ENCODE measurements at places on chromosomes 4 and X. TPM values are rescaled to one million over a fixed set of nuclear protein-coding genes. Genes with fewer than 3 reads are reported as not detected.
A peak's percentile ranks its signal among the peaks of the same experiment; 100 is the strongest.

The SYTL5 gene
- total RNA-seq: 0.13 TPM

The POLN gene
- total RNA-seq: 2.8 TPM

The ARHGAP24 gene
- total RNA-seq: 36.1 TPM

The SHROOM3 gene
- total RNA-seq: 72.2 TPM

DNA sequence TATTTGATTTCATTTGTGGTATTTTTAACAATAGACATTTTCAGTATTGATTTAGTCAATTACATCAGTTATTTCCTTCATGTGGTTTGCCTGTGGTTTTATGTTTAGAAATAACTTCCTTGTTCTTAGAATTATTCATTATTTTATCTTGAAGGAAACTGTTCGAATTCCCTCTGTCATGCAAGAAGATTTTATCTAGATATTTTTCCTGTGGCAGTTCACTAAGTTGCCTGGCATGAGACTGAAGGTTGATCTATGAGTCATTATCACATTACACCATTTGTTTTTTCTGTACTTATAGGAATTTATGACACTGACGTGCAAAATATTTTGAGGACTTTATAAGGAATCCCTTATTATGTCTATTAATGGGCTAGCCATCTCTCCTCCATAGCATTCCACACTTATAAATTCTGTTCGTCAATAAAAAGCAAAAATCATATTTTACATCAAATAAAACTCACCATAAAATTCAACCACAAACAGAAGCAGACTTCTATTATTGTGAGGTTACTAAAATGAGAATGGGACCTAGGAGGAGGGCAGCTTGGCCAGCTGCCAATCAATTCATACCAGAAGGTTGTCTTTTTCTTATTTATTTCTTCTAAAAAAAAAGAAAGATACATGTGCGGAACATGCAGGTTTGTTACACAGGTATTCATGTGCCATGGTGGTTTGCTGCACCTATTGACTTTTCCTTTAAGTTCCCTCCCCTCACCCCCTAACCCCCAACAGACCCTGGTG is 179.0 kb downstream of the KCNIP4 start:
- ATAC-seq: no peak

- peak; percentile 72 for ATAC-seq
These were observed 6.8 kb upstream of the CLCN5 start for GRCh38 chrX:49915361-49916222.

The OTC gene
- not detected for total RNA-seq

DNA sequence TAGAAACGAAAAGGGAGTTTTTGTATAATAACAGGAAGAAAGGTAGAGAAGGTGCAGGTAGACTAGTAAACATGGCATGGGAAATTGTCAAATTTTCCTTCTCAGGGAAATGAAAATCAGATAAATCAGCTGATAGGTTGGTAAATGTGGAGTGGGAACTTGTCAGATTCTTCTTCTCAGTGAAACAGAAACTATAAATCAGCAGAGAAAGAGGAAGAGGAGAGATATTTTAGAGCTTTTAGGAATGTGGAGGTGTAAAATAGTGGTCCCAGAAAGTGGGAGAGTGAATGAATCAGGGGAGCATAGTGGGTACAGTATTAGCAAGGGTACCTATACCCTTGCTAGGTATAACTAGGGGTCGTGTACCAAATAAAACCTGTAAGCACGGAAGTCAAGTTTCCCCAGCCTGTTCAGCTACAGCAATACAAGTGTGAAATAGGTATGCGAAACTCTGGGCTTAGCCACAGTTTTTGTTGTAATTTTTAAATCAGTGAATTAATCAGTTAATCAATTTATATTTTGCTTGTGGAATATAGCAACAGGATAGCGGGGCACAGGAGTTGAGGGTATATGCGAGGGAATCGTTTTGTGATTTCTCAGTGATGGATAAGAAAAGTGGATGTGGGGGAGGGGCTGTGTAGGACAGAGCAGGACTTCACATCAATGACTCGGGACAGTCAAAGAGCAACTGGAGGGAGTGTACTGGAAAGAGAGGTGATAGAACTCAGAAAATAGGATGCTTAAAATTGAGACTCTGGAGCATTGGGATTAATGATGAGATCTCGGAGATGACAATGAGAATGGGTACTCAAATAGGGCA is 561.5 kb downstream of the INPP4B start:
- no peak for ATAC-seq

- ATAC-seq: no peak
These were observed 4.7 kb upstream of the FAM241A start for GRCh38 chr4:112140536-112140935.

GRCh38 chrX:65634732-65635131 is 32.7 kb upstream of the MSN start:
- no peak for ATAC-seq

GRCh38 chr4:187017147-187017546 is 293.5 kb upstream of the FAT1 start:
- no peak for ATAC-seq

GRCh38 chr4:8238036-8238511 is 31.5 kb upstream of the HTRA3 start:
- ATAC-seq: no peak

GRCh38 chrX:130606425-130606824 is 204.6 kb downstream of the RBMX2 start:
- no peak for ATAC-seq

DNA sequence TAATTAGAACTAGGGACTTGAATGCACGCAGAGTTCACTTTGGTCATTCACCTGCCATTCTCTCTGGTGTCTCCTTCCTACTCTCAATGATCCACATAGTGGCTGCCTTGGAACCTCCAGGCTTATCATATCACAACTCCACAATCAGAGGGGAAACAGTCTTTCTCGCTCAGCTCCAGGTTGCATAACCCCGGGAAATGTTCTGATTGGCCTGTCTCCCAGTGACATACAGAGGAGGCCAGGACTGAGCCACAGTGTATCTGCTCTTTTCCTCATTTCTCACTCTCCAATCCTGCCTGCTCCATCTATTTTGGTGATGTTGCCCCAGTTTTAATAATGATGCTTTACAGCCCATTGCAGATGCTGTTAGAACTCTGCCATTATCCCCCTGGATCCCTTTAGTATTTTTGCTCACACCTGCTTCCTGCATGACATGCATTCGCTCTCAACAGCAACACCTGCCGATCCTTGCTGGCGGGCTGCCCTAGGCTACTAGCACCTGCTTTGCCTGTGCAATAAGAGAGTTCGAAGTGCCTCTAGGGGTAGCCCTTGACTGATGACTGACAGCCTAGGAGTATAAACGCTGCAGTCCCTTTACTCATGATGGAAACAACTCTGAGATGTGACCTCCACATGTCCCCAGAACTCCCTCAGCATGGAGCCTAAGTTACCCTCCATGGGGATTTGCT is 211.3 kb upstream of the RPS6KA3 start:
- no peak for ATAC-seq

DNA sequence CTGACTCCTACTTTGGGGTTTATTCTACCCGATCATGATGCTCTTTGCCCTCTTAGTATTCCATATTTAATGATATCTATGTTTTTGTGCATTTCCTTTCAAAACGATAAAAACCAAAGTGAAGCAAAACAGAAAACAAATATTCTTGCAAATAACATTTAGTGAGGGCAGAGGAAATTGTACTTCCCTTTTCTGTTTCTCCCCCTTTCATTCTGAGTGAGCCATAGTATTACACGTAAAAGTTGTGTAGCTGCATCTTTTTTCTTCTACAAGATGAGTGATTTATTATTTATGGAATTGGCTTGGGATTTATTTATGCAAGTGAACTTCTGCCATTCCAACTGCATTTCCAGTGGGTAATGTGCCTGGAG is 109.9 kb downstream of the AFF2 start:
- ATAC-seq: no peak

The CDKL5 gene
- total RNA-seq: 8.3 TPM

- no peak for ATAC-seq
These were observed 15.6 kb downstream of the ENOX2 start for GRCh38 chrX:130887376-130887775.

DNA sequence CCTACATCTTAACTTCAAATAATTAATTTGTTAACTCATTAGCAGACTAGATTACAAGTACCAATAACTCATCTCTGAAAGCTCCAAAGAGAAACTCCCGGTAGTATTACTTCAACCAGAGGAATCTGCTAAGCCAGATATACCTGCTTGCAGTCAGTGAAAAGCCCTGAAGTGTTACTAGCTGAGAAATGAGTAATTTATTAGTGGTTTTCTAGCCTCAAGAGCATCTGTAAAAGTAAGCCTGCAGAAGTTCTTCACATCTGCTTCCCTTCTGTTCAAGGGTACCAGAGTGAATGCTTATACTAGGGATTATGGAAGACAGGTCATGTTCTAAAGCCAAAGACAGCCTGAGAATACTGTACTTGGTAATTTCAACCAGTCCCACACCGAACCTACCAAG is 34.7 kb downstream of the IRS4 start:
- ATAC-seq: no peak

The VSIG4 gene
- 253 TPM for total RNA-seq

DNA sequence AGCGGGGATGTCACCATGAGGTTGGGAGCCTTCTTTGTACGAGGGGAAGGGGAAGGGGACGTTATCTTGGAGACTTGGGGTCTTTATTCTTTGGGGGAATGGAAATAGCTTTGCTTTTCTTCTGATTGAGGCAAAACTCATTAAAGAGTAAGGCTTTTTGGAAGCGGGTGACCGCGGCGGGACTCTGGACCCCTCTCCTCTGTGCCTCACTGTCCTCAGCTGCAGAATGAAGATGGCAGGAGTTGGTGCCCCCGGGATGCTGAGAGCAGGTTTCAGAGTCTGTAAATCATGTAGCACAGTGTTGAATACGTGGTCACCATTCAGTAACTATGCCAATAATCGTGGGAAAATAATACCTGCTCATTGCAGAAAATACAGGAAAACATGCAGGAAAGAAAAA is 32.1 kb downstream of the HTT-AS start:
- ATAC-seq: no peak

The MAGEA4 gene
- not detected for total RNA-seq

The ADH7 gene
- total RNA-seq: 9.9 TPM

DNA sequence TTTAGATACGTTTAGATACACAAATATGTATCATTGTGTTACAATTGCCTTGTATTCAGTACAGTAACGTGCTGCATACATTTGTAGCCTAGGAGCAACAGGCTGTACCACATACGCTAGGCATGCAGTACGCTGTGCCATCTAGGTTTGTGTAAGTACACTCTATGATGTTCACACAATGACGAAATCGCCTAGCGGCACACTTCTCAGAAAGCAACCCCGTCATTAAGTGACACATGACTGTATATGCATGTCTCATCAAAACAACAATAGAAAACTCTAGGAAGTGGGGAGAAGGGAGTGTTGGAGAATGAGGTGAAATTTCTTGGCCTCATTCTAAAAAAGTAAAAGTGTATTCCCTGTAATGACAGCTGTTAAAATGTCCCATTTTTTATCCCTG is 32.7 kb downstream of the CCDC149 start:
- ATAC-seq: no peak

GRCh38 chr4:150402871-150403272 is 179.1 kb upstream of the MAB21L2 start:
- ATAC-seq: no peak

- ATAC-seq: no peak
These were observed 164.9 kb downstream of the RNF150 start for GRCh38 chr4:140968371-140968770.

DNA sequence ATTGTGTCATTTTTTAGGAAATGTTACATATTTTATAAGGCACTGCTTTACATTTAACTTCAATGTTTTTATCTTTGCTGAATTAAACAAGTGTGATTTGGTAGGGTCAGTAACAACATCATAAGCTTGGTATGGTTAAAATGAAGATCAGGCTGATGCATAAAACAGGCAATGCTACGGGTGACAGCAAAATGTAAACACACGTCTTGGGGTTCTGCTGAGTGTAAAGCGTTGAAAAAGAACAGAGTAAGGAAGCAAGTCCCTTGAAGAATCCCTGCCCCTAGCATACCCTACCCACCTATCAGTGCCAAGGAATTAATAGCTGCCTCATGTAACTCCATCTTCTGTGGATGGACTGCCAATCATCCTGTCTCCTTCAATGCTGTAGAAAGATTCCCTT is 157.0 kb downstream of the CBLL2 start:
- ATAC-seq: no peak

DNA sequence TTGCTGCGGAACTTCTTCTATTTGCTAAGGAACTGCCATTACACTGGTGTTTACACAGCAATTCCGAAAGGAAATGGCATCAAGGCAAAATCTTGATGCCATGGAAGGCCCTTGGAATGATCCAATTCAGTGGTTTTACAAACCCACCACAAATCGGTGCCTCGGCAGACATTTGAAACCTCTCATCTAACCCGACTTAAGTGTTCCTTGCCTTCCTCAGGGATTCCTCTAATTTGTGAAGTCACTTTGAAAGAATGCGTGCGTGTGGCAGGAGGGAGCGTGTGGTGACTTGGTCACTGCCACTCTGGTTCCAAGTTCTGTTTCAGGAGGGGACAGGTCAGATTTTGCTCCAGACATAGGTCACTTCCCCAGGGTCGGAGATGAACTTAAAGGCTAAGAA is 4.8 kb downstream of the NOP14 start:
- no peak for ATAC-seq

GRCh38 chr4:86594559-86595425 is 677 bp downstream of the PTPN13 start:
- ATAC-seq: peak; percentile 42

The SPACA5B gene
- not detected for total RNA-seq

- no peak for ATAC-seq
These were observed 2.8 kb downstream of the SORCS2 start for GRCh38 chr4:7195141-7195515.

- ATAC-seq: no peak
These were observed 90.6 kb downstream of the FHDC1 start for GRCh38 chr4:153026591-153027346.

The LGI2 gene
- total RNA-seq: 13.1 TPM

The POU4F2 gene
- total RNA-seq: not detected

- no peak for ATAC-seq
These were observed 38.2 kb upstream of the NUDT6 start for GRCh38 chr4:122960611-122961000.

The ADAMTS3 gene
- total RNA-seq: 3.0 TPM

The GATA1 gene
- total RNA-seq: not detected

The ZXDA gene
- total RNA-seq: 14.8 TPM

- no peak for ATAC-seq
These were observed 143.0 kb downstream of the TSPAN5 start for GRCh38 chr4:98515470-98515809.

DNA sequence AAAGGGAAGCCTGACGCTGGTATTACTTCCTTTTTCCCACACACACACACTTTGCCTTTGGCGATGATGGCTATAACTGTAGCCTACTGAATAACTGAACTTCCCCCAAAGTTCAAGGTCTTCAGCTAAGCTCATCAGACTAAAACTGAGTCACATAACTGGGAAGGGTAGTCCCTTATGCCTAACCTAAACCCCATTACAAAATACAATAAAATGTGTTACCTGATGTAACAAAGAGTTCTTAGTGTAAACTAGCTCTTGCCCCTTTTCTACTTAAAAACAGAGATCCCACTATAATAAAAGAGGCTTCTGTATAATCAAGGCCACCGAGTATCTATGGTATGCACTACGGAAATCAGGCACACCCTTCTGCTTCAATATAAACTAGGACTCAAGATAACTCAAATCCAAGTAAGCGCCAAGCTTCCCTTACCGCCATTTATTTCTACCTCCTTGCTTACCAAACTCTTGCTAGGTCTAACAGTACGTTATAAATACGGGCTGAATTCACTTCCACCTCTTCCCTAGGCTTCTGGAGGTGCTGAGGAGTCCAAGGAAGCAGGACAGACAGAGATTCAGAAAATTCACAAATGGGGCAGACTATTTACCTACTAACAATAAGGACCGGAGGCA is 2.4 kb downstream of the OTUD4 start:
- ATAC-seq: no peak
